ENCODE measurements at places on chromosomes 6 and 20.

GRCh38 chr20:434661-435419 is 26.7 kb downstream of the RBCK1 start:
- no peak for DNase-seq

DNA sequence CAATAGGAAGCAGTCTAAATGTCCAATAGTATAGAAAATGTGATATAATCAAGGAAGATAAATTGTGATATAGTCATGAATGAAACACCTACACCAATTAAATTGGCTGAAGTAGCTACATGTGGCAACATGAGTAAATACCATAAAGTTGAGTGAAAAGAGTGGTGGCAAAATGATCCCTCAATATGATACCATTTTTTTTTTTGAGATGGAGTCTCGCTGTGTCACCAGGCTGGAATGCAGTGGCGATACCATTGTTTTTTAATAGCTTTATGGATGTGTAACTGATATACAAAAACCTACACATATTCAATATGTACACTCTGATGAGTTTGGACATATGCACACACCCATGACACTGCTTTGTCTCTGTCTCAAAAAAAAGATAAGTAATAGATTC is 20.9 kb upstream of the ILRUN start:
- no peak for DNase-seq

DNA sequence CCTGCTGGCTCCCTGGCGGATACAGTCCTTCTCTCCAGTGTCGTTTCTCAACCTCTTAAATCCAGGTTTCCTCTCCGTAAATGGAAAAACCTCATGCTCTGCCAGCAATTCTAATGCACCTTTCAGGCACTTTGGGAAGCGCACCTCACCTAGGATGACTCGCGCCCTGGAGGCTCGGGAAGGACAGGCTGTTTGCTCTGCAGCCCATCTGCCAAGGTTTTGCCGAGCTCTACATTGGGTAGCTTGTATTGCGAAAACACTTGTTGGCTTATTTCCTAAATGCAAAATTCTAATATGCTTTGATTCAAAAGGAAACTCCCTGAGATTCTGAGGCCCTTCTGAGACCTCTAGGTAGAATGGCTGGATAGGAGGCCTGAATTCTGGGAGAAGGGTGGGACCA is 102.6 kb upstream of the MLN start:
- no peak for DNase-seq

DNA sequence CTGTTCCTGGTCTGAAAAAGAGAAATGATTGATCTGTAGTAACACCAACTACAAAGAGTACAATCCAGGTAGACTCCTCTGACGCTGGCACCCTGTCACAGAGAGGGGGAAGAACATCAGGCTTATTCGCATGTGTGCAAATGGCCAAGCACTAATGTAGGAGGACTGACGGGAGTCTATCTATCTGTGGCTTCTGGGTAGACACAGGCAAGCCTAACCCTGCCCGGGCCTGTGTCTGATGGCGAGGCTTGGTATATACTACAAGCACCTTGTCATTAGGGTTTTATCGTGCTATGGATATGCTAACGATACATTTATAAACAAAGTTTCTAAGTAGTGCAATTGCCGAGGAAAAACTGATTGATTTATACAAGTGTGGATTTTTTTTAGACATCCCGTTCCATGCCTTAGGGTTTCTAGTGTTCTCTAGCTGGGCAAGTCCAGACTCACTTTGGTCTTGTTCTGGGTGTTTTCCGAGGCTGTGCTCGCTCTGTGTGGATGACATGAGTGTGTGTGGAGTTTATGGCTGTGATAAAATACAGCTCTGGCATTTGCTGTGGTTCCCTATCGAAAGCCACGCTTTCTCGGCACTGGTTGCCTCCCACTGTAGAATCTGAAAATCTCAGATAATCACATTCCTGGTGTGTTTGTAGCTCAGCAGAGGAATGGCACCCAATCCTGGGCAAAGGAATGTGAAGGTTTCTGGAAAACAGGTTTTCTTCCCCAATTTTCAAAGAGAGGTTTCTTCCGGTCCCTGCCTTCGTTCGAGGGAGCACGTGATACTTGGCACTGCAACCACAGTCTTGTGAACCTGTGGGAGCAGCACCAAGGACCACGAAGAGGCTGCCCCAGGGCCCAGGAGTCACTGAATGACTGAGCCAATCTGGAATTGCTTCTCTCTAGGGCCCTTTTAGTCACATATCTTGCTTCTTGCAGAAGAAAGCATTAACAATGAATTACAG is 67.5 kb upstream of the EDN1 start:
- no peak for DNase-seq

- no peak for DNase-seq
Measured at GRCh38 chr6:37083243-37084138, 78.0 kb downstream of the FGD2 start.

GRCh38 chr6:43383021-43383667 is 13.7 kb upstream of the ZNF318 start:
- DNase-seq, result no peak

DNA sequence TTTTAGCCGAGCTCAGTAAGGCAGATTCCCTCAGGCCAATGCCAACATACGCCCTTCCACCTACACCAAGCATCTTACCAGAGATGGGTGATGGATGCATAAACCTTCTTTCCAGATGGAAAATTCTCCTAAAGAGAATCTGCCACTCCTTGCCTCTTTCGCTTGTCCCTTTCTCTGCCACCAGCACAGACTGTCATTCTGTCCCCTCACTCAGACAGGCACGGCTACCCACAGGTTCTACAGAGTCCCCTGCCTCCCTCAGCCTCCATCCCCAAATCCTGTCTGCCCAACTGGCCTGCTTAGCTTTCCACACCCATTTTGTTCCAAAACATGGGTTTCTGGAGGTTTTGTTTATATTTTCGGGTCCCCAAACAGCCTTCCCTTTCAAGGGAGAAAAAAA is 12.7 kb upstream of the FOXF2 start:
- DNase-seq, result no peak

- DNase-seq, result no peak
Measured at GRCh38 chr20:47281376-47281775, 75.1 kb downstream of the ZMYND8 start.

All from activated naive CD4-positive, alpha-beta T cell treated with anti-CD3 and anti-CD28 coated beads, Interleukin-2, amount 50 U/mL, for 16 hours (primary cell).